ENCODE measurements at places on chromosomes 11 and 22. TPM values are rescaled to one million over a fixed set of nuclear protein-coding genes. Genes with fewer than 3 reads are reported as not detected.
A peak's percentile ranks its signal among the peaks of the same experiment; 100 is the strongest.

The SORL1 gene
- 45.1 TPM for total RNA-seq

The FKBP2 gene
- total RNA-seq, result 56.2 TPM

The DBX1 gene
- total RNA-seq, result not detected

The BACE1-AS gene
- 13.2 TPM for total RNA-seq

The PHF21B gene
- 1.6 TPM for total RNA-seq

The VPS51 gene
- 115 TPM for total RNA-seq

The PANX3 gene
- total RNA-seq, result not detected

The LYVE1 gene
- 48.4 TPM for total RNA-seq

The CATSPER1 gene
- total RNA-seq, result not detected

The GVQW3 gene
- 6.2 TPM for total RNA-seq

The PRR5L gene
- total RNA-seq, result 28.6 TPM

GRCh38 chr11:44357711-44358110 is 47.8 kb upstream of the ALX4 start:
- DNase-seq, result no peak

GRCh38 chr11:84524422-84525051 is 1102.6 kb downstream of the DLG2 start:
- DNase-seq, result no peak

DNA sequence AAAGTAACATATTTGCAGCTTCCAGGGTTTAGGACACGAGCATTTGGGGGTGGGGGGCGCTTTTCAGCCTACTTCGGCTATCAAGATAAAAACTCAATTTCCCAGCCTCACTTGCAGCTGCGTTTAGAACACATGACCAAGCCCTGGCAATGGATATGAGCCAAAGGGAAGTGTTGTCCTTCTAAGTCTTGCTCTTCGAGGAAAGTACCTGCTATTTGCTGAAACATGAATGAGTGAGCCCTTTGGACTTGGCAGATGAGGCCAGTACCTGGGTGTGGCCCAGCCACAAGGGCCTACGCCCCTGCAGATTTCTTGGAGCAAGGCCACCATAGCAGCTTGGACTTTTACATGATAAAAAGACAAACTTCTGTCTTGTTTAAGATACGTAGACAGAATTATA is 60.2 kb upstream of the SORL1 start:
- DNase-seq, result no peak

DNA sequence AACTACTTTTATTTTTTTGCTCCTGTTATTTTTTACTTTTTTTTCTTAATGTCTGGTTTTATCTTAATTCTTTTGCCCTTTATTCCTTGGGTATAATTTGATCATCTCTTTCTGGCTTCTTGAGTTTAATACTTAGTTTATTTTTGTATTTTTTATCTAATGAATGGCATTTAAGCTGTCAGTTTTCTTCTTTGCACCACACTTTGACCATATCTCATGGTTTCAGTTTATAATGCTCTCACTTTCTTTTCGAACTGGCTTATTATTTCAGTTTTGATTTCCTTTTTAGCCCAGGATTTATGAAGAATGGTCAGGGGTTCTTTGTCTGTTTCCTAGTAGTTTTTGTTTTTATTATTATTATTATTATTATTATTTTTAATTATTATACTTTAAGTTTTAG is 48.3 kb downstream of the QSER1 start:
- DNase-seq, result no peak

GRCh38 chr22:45166932-45167331 is 3.2 kb downstream of the NUP50 start:
- DNase-seq, result no peak

DNA sequence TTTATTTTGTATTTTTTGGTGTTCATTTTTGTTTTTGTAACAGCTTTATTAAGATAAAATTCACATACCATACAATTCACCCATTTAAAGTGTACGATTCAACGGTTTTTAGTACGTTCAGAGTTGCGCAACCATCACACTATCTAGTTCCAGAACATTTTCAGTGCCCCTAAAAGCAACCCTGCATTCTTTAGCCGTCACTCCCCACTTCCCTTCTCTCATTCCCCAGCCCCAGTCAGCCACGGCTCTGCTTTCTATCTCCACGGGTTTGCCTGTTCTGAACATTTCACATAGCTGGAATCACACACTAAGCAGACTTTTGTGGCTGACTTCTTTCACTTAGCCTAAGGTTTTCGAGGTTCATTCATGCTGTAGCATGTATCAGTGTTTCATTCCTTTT is 9.6 kb upstream of the KCNQ1OT1 start:
- DNase-seq, result no peak

DNA sequence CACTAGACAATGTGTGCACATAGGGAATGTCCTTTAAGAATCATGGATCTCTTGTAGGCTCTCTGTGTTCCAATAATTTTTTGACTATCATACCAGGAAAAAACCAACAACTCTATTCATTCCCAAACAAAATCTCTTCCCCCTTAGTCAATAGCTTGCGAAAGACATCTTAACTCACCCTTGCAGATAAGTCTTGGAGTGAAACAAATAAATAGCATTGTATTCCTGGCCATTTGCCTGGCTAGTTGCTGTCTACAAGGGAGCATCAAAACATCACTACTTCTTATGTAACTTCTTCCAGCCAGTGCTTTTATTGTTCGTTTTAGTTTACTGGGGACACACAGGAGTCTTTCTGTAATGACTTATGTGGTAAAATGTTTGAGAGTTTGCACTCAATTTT is 29.4 kb downstream of the SCN3B start:
- DNase-seq, result no peak

DNA sequence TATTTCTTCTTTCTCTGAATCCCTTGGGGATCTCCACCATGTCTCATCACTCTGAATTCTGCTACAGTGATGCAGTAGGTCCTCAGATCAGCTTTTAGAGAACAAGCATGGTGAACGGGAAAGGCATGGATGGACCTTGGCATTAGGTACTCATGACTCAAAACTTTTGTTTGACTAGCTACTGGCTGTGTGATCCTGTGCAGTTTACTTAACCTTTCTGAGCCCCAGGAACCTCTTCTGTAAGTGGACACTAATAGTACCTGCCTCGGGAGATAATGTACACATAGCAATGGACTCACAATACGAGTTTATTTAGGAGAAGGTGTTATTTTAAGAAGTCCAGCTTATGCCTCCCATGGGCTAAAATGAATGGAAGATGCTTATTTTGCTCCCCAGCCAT is 184.7 kb upstream of the TBCEL start:
- DNase-seq, result no peak

- no peak for DNase-seq
Observed at GRCh38 chr11:91869686-91870085, 354.9 kb upstream of the FAT3 start.

DNA sequence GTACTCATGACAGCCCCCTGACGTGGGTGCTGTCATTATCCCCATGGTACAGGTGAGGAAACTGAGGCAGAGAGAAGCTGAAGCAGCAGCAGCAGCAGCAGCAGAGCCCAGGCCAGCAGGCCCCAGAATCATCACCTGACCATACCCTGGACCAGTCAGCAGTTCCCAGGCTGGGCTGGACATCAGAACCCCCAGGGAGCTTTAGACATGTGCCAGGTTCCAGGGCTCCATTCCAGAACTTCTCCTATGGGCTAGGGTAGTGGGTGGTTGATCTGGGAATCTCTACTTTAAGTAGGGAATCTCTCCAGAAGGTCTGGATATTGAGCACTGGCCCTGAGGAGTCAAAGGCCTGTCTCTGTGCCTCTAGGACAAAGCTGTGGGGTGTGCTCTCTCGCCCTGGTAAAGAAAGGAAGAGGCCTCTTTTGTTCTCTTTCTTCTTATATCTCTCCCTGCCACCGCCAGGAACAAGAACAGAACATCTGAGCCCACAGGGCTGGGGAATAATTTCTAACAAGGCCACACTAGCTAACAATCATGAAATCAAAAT is 26.6 kb downstream of the MAFF start:
- no peak for DNase-seq

DNA sequence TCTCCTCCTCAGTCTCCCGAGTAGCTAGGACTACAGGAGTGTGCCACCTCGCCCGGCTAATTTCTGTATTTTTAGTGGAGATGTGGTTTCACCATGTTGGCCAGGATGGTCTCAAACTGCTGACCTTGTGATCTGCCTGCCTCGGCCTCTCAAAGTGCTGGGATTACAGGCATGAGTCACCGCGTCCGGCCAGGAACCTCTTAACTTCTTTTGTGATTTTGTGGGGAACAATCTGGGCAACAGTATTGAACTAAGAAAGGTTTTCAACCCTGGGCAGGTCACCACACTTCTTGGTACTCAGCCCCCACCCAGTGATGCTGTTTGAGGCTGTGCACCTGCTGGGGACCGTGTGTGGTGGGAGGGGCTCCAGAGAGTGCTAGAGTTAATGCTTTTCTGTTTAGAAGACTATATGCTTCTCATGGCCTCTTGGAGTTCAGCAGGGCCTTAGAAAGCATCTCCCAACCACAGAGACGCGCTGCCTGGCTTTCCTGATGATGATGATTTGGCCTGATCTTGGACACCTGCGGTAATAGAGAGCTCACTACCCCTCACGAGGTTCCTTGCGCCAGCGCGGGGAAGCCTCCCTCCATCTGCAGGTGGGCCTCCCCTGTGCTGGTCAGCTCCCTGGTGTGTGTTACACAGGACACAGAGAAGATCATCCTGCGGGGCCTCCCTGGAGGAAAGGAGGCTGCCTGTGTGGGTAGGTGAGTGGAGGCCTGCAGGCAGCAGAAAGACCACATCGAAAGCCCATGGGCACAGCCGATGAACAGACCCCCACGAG is 1.2 kb downstream of the DENND6B start:
- DNase-seq, result no peak

DNA sequence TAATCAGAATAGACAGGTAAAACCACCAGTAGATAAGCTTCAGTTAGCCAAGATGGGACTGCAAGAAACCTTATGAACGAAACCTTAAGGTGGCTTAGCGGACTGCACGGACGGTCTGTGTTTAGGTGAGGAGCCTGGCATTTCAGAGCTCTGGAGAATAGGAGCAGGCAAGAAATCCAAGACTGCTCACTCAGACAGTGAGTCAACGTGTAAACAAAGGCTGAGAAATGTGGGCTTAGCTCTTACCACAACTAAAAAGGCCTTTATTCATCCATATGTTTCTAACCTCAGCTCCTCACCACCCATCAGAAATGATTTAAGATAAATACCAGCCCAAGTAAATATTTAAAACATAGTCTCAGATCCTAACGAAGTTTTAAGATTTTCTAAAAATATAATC is 657.7 kb downstream of the OPCML start:
- no peak for DNase-seq

GRCh38 chr11:119666463-119667131 is 62.4 kb downstream of the NECTIN1 start:
- DNase-seq, result peak; percentile 90
